PC-9 (cell line): ENCODE measurements at places on chromosomes 2 and 18. TPM values are rescaled to one million over a fixed set of nuclear protein-coding genes. Genes with fewer than 3 reads are reported as not detected.
A peak's percentile ranks its signal among the peaks of the same experiment; 100 is the strongest.

The CCL20 gene
- not detected in 2 replicates for total RNA-seq

The ANKRD44 gene
- total RNA-seq = 1.7 and 3.4 TPM in 2 replicates

The CHN1 gene
- 11.8 and 14.0 TPM in 2 replicates for total RNA-seq

The DOCK10 gene
- 28.9 and 33.6 TPM in 2 replicates for total RNA-seq

The HMSD gene
- not detected in 2 replicates for total RNA-seq

The PLA2R1 gene
- total RNA-seq = 0.33 and 0.40 TPM in 2 replicates

The IL36RN gene
- 1.0 and 1.7 TPM in 2 replicates for total RNA-seq

The CFAP65 gene
- not detected in 2 replicates for total RNA-seq

The TEKT4 gene
- 0.15 TPM in 1 of 2 replicates, not detected in the other for total RNA-seq

GRCh38 chr2:219281588-219281987, 2.4 kb downstream of the DNAJB2 start:
- no peak for DNase-seq
- peaks cover 25% of the 10 kb centered on the region for H3K4me1 ChIP-seq
- no peaks in the 10 kb centered on the region for H3K36me3 ChIP-seq
- H3K4me3 ChIP-seq = no peak overlapping the region
- H3K27ac ChIP-seq = no peak overlapping the region

GRCh38 chr18:68660354-68661183, 54.3 kb downstream of the TMX3 start:
- no peaks in the 10 kb centered on the region for H3K36me3 ChIP-seq
- H3K27me3 ChIP-seq = no peaks in the 10 kb centered on the region
- DNase-seq = no peak

GRCh38 chr2:162828545-162828944, 10.0 kb downstream of the KCNH7 start:
- no peaks in the 10 kb centered on the region for H3K27me3 ChIP-seq
- H3K27ac ChIP-seq = no peak overlapping the region
- no peaks in the 10 kb centered on the region for H3K4me1 ChIP-seq
- DNase-seq = no peak
- no peak overlapping the region for H3K4me3 ChIP-seq
- H3K36me3 ChIP-seq = no peaks in the 10 kb centered on the region

- H3K27ac ChIP-seq = no peak overlapping the region
- H3K4me3 ChIP-seq = no peak overlapping the region
- no peaks in the 10 kb centered on the region for H3K4me1 ChIP-seq
- no peak for DNase-seq
- H3K27me3 ChIP-seq = 0 out of 2 replicates have a peak, but pooled peaks cover 4% of the 10 kb centered on the region
Observed at GRCh38 chr2:152031747-152032306, 67.0 kb downstream of the CACNB4 start.

GRCh38 chr2:38648107-38648761, 17.7 kb upstream of the GALM start:
- H3K36me3 ChIP-seq = no peaks in the 10 kb centered on the region
- H3K27ac ChIP-seq = no peak overlapping the region
- no peak overlapping the region for H3K4me3 ChIP-seq
- 0 out of 2 replicates have a peak, but pooled peaks cover 9% of the 10 kb centered on the region for H3K4me1 ChIP-seq
- no peak for DNase-seq

DNA sequence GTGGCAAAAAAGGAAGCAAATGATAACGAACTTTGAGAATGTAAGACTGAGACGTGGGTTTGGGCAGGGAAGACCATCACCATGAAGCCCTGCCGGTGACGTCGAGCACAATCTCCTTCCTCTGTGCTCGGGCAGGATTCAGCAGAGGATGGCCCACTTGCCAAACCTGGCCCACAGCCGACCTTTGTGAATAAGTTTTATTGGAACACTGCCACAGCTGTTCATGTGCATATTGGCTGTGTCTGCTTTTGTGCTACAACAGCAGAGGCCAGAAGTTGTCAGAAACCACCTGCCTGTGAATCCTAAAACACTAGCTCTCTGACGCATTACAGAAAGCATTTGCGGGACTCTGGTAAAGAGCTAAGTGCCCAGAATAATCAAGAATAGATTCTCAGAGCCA, 223.9 kb downstream of the MYT1L start:
- no peak overlapping the region for H3K27ac ChIP-seq
- DNase-seq = no peak
- H3K27me3 ChIP-seq = peaks cover 72% of the 10 kb centered on the region
- no peaks in the 10 kb centered on the region for H3K36me3 ChIP-seq
- no peak overlapping the region for H3K4me3 ChIP-seq

DNA sequence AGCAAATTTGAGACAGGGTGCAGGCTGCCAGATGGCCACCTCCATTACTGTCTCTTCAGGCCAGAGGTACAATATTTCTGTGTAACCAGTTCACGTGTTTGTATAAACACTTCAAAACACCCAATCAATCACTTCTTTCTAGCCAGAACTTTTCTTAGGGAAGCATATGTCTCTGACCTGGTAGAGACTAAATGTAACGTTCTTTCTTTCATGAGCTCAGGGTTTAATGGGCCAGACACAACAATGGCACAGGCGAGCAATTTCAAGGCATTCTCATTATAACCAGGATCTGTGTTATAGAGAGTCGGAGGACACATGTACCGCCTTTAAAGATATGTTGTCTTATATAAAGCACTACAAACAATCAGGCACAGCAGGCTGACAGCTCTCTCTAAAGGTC, 1846.4 kb upstream of the PIK3C3 start:
- no peak overlapping the region for H3K4me3 ChIP-seq
- H3K36me3 ChIP-seq = no peaks in the 10 kb centered on the region
- no peaks in the 10 kb centered on the region for H3K4me1 ChIP-seq

DNA sequence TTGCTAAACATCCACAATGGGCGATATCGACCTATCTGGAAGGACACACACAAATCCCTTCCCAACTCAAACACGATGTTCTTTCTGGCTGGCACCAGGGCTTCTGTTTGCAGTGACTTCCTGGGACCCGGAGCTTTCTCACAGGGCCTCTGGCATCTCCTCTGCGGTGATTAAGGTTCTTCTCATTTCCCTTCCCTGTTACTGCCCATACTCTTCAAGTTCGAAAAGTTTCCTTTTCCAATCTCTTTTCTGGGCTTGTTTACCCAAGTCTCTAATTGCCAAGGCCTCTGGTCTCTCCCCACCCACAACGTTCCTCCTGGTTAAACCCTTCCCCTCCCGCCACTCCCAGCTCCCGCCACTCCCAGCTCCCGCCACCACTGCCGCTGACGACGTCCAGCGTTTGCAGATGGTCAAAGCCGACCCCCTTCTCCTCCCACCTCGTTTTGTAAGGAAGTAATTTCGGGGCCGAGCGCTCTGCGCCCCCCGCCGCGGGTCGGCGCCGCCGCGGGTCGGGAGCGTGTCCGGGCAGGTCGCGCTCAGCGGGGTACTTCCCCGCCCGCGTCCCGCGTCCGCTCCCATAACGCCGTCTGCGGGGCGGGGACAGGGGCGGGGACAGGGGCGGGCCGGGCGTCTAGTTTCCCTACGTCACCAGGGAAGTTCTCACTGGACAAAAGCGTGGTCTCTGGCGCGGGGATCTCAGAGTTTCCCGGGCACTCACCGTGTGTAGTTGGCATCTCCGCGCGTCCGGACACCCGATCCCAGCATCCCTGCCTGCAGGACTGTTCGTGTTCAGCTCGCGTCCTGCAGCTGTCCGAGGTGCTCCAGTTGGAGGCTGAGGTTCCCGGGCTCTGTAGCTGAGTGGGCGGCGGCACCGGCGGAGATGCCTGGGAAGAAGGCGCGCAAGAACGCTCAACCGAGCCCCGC, at the start of gene PMAIP1:
TSS of gene PMAIP1 (plus strand) at position 699 of the 924 bp plus-strand sequence. CDS start at position 881, 182 bp downstream.
- peaks cover 43% of the 10 kb centered on the region for H3K4me1 ChIP-seq
- H3K4me3 ChIP-seq = peak within 1 kb of the TSS; percentile 90
- H3K36me3 ChIP-seq = peaks cover 29% of the 10 kb centered on the region
- peak within 1 kb of the TSS; percentile 92 for H3K27ac ChIP-seq

DNA sequence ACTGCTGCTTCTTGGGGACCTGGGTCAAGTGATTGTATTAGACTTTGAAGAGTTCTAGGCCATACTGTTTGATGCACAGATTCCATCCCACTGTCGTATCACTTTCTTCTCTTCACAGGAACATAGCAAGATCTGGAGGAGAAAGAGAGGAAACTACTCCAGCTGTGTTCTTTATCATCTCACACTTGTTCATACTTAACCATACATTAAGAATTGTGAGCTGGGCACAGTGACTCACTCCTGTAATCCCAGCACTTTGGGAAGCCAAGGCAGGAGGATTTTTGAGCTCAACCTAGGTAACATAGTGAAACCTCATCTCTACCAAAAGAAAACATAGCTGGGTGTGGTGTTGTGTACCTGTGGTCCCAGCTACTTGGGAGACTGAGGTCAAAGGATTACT, 111.7 kb downstream of the PARD3B start:
- H3K4me3 ChIP-seq = no peak overlapping the region
- H3K36me3 ChIP-seq = no peaks in the 10 kb centered on the region
- no peaks in the 10 kb centered on the region for H3K27me3 ChIP-seq
- H3K4me1 ChIP-seq = no peaks in the 10 kb centered on the region

DNA sequence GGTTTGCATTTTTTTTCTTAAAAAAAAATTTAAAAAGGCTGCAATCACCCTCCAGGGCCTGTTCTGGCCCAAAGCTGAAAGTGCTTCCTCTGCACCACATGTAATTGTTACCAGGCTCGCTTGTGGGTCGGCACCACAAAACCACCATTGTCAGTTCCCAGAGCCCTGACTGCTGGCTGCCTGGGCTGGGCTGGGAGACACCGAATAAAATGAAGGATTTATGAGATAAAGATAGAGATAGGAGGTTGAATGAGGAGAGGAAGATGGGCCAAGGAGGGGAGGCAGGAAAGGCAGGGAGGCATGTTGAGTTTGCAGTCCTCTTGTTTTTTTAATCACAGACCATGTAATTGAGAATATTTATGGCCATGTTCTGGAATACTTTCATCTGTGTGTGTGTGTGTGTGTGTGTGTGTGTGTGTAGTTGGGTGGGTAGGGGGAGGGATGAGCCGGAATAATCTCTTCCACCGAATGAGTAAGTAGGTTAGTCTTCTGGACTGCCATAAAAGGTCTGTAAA, 14.7 kb downstream of the NRP2 start:
- no peak for DNase-seq
- H3K27me3 ChIP-seq = no peaks in the 10 kb centered on the region
- no peak overlapping the region for H3K4me3 ChIP-seq
- no peak overlapping the region for H3K27ac ChIP-seq
- no peaks in the 10 kb centered on the region for H3K36me3 ChIP-seq
